ENCODE measurements at places on chromosomes 5 and 9. TPM values are rescaled to one million over a fixed set of nuclear protein-coding genes. Genes with fewer than 3 reads are reported as not detected.

DNA sequence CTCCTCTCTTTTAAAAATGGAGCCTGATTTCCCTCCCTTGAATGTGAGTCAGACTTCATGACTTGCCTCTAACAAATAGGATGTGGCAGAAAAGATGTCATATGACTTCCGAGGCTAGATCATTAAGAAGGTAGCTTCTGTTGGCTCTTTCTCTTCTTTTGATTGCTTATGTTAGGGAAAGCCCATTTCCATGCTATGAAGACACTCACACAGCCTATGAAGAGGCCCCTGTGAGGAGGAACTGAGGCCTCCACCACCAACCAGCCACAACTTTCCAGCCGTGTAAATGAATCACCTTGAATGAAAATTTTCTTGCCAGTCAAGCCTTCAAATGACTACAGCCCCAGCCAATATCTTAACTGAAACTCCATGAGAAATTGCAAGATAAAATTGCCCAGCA lies 413.4 kb downstream of the TMEM38B start:
- H3K4me1 ChIP-seq: no peaks in the 10 kb centered on the region
- no peak for DNase-seq
- no peaks in the 10 kb centered on the region for H3K36me3 ChIP-seq
- no peak overlapping the region for H3K27ac ChIP-seq

GRCh38 chr5:89129941-89130340 lies 247.0 kb upstream of the MEF2C start:
- H3K4me3 ChIP-seq: no peak overlapping the region
- peaks cover 20% of the 10 kb centered on the region for H3K27me3 ChIP-seq
- H3K36me3 ChIP-seq: no peaks in the 10 kb centered on the region
- H3K4me1 ChIP-seq: peaks cover 9% of the 10 kb centered on the region

DNA sequence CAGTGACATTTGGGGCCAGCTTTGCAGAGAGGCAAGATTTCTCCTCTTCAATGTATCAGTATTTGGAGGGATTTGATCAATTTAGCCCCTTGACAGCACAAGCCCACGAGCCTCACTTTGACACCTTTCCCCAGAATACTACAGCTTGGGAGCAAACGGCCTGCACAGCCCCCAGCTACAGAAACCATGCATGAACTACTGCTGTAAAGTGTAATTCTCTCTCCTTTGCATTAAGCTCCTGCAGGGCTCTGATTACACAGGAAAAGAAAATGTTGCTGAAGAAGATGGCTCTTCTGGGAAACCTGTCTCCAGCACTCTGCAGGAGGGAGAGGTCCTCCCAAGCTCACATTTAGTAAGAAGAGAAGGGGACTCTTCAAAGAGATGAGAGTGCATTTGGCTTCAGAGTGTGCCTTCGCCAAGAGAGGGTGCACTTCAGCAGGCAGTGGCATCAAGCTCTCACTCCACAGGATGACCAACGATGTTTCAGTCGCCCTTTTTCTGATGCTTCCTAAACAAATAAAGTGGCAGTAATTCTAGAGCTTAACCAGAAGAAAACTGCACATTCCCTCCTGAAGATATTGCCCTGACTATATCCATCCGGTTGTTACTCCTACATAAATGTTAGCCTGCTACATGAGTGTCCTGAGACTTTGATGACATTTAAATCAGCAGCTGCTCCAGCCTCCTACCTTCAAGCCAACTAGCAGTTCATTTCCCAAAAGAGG lies 272.2 kb downstream of the AUH start:
- peak; percentile 58 for DNase-seq
- H3K4me1 ChIP-seq: no peaks in the 10 kb centered on the region
- no peak overlapping the region for H3K27ac ChIP-seq
- H3K27me3 ChIP-seq: no peaks in the 10 kb centered on the region

DNA sequence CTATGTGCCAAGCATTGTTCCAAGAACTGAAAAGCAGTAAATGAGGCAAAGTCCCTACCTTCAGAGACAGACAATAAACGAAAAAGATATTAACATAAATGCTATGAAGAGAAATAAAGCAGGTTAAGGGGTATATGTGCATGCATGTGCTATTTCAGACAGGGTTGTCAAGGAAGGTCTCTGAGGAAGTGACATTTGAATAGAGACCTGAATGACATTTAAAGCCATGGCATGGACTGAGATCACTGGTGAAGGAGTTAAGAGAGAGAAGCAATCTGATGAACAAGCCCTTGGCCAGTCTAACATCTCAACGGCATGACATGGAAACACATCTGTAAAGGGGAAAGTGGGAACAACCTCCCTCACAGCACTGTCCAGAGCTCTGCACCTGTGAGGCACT lies 14.5 kb downstream of the FBXO10 start:
- no peak overlapping the region for H3K4me3 ChIP-seq
- no peak for DNase-seq
- no peak overlapping the region for H3K27ac ChIP-seq
- H3K27me3 ChIP-seq: no peaks in the 10 kb centered on the region
- no peaks in the 10 kb centered on the region for H3K4me1 ChIP-seq

GRCh38 chr5:161283296-161283695 lies 263.2 kb downstream of the GABRB2 start:
- DNase-seq: no peak
- no peak overlapping the region for H3K27ac ChIP-seq
- H3K27me3 ChIP-seq: no peaks in the 10 kb centered on the region
- H3K4me3 ChIP-seq: no peak overlapping the region

GRCh38 chr9:131657940-131658339 lies 81.9 kb downstream of the RAPGEF1 start:
- H3K27ac ChIP-seq: no peak overlapping the region
- no peaks in the 10 kb centered on the region for H3K27me3 ChIP-seq
- H3K4me3 ChIP-seq: no peak overlapping the region
- DNase-seq: no peak
- no peaks in the 10 kb centered on the region for H3K36me3 ChIP-seq
- H3K4me1 ChIP-seq: peaks cover 3% of the 10 kb centered on the region

DNA sequence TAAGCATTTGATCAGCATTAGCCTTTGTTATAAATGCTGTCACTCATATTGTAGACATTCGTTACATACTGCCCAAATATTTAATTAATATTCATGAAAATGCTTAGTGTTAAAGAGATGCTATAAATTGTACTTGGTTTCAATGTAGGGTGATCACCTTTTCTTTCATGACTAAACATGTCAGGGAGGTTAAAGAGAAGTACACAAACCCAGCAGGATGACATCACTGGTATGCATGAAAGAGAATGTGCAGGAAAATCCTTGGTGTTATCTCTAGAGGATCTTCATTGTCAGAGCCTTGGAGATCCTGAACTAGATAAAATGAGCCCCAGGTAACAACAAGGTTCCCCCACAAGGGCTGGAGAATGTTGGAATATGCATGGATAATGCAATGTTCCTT lies 33.0 kb upstream of the SV2C start:
- H3K4me1 ChIP-seq: no peaks in the 10 kb centered on the region
- no peak overlapping the region for H3K27ac ChIP-seq
- DNase-seq: no peak
- H3K36me3 ChIP-seq: no peaks in the 10 kb centered on the region
- H3K27me3 ChIP-seq: no peaks in the 10 kb centered on the region

- H3K4me3 ChIP-seq: no peak overlapping the region
- H3K4me1 ChIP-seq: no peaks in the 10 kb centered on the region
- peaks cover 77% of the 10 kb centered on the region for H3K36me3 ChIP-seq
- no peaks in the 10 kb centered on the region for H3K27me3 ChIP-seq
- no peak overlapping the region for H3K27ac ChIP-seq
These were observed 14.6 kb downstream of the CLPTM1L start for GRCh38 chr5:1330146-1330846.

GRCh38 chr9:75085640-75086039 lies 2.3 kb downstream of the NMRK1 start:
- peak overlapping the region; percentile 94 for H3K4me3 ChIP-seq
- DNase-seq: no peak
- H3K27me3 ChIP-seq: no peaks in the 10 kb centered on the region
- H3K27ac ChIP-seq: no peak overlapping the region
- H3K36me3 ChIP-seq: peaks cover 4% of the 10 kb centered on the region

GRCh38 chr5:96924016-96924443 lies 11.8 kb upstream of the LNPEP start:
- no peak overlapping the region for H3K27ac ChIP-seq
- H3K4me1 ChIP-seq: peaks cover 6% of the 10 kb centered on the region
- no peak overlapping the region for H3K4me3 ChIP-seq
- no peaks in the 10 kb centered on the region for H3K27me3 ChIP-seq
- DNase-seq: no peak
- no peaks in the 10 kb centered on the region for H3K36me3 ChIP-seq

GRCh38 chr5:62030326-62030725 lies 275.7 kb upstream of the KIF2A start:
- H3K36me3 ChIP-seq: no peaks in the 10 kb centered on the region
- no peak for DNase-seq
- H3K4me3 ChIP-seq: no peak overlapping the region
- H3K27ac ChIP-seq: no peak overlapping the region

GRCh38 chr5:68557162-68557936 lies 341.8 kb downstream of the PIK3R1 start:
- no peak overlapping the region for H3K27ac ChIP-seq
- DNase-seq: no peak
- no peak overlapping the region for H3K4me3 ChIP-seq
- no peaks in the 10 kb centered on the region for H3K27me3 ChIP-seq
- no peaks in the 10 kb centered on the region for H3K4me1 ChIP-seq

- DNase-seq: no peak
- H3K27me3 ChIP-seq: no peaks in the 10 kb centered on the region
- H3K27ac ChIP-seq: no peak within 1 kb of the TSS
These were observed at the start of gene PDE6A for GRCh38 chr5:149944666-149945065. Gene PDE6A, minus strand, starts transcription at chr5:149944793. Its CDS starts 120 bp downstream, at chr5:149944673.

GRCh38 chr5:144170276-144171024 lies at the start of the genes KCTD16 and YIPF5:
Gene KCTD16, plus strand, starts transcription at chr5:144170873.
Gene YIPF5, minus strand, starts transcription at chr5:144170659. Its CDS starts 704 bp downstream, at chr5:144169955.
- H3K27ac ChIP-seq: peak within 1 kb of the TSS; percentile 46
- H3K4me1 ChIP-seq: no peaks in the 10 kb centered on the region
- H3K36me3 ChIP-seq: peaks cover 27% of the 10 kb centered on the region
- peak within 1 kb of the TSS; percentile 84 for H3K4me3 ChIP-seq
- no peaks in the 10 kb centered on the region for H3K27me3 ChIP-seq

DNA sequence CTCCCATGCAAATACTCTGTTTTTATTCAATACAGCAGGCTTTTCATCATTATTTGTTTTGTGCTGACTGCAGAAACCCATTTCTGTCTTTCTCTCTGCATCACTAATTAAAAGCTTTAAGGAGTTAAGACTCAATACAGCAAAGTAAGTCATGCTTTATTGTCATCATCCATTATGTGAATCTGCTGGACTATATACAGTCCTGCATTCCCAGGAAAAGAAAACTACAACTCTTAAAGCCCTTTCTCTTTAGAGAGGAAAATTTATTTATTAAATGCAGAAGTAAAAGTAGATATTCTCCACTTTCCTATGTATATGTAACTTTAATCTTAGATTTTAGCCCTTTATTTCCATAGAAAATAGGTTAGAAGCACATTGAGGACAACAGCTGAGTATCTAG lies 706.6 kb upstream of the RGMB start:
- no peak overlapping the region for H3K27ac ChIP-seq
- no peaks in the 10 kb centered on the region for H3K27me3 ChIP-seq
- H3K36me3 ChIP-seq: no peaks in the 10 kb centered on the region
- no peak for DNase-seq
- no peak overlapping the region for H3K4me3 ChIP-seq

DNA sequence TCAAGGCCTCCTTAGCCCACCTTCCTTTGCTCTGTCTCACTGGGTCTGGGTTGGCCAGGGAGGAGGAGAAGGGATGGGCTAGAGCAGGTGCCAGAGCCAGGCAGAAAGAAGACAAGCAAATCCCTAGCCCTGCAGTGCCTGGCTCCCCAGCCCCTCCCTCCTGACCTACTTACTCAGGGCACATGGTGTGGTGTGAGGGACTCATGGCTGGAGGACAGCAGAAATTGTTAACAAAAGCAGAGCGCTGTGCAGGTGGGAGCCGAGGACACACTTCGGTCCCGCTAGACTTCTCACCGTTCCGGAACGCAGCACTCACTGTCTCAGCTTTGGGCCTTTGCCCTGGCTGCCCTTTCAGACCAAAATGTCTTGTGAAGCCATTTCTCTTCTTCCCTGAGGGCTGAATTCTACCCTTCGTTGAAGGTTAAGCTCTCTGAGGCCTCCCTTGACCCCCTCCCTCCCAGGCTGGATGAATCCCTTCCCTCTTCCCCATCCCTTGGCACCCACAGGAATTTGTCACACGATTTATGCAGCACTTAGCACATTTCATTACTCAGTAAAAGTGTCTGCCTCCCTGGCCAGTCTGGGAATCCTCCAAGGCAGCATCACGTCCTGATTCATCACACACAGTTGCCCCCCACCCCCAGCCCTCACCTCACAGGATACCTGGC lies 263.9 kb upstream of the TRPC7 start:
- no peak overlapping the region for H3K4me3 ChIP-seq
- peak; percentile 74 for DNase-seq
- H3K27me3 ChIP-seq: no peaks in the 10 kb centered on the region
- no peak overlapping the region for H3K27ac ChIP-seq

DNA sequence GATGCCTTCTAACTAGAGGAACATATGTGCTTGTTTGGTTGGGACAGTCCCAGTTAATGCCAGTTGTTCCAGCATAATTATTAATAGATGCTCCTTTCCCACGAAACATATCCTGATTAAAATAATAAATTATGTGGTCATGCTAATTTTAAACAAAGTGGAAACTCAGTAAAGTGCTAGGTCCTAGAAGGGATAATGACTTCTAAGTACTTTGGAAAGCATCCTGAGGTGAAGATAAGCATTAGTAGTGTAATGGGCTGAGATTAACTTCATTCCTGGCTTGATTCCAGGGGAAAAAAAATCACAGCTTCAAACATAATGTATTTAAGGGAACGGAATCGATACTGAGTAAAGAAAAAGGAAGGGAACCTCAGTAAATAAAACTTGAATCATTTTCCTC lies 213.7 kb upstream of the SNX2 start:
- no peak for DNase-seq
- no peak overlapping the region for H3K4me3 ChIP-seq
- no peaks in the 10 kb centered on the region for H3K4me1 ChIP-seq
- no peak overlapping the region for H3K27ac ChIP-seq
- no peaks in the 10 kb centered on the region for H3K36me3 ChIP-seq

SPINK13 gene
- total RNA-seq: not detected

WDR38 gene
- total RNA-seq: not detected

SV2C gene
- total RNA-seq: not detected

SIL1 gene
- total RNA-seq: 22.7 TPM

CENPP gene
- 6.1 TPM for total RNA-seq

KCNIP1 gene
- not detected for total RNA-seq

NEURL1B gene
- 6.9 TPM for total RNA-seq

SPINK1 gene
- total RNA-seq: not detected

C9orf50 gene
- total RNA-seq: not detected

FABP6 gene
- total RNA-seq: 0.37 TPM

DAP gene
- total RNA-seq: 78.5 TPM

SCGB3A2 gene
- 28.8 TPM for total RNA-seq

LAMC3 gene
- 39.5 TPM for total RNA-seq

SLC45A2 gene
- total RNA-seq: 0.20 TPM

RPL7A gene
- total RNA-seq: 2,602 TPM
